Activated T-cell treated with anti-CD3 and anti-CD28 coated beads, Interleukin-2, amount 50 U/mL, for 24 hours (primary cell): ENCODE measurements at places on chromosomes 7 and 10.

DNA sequence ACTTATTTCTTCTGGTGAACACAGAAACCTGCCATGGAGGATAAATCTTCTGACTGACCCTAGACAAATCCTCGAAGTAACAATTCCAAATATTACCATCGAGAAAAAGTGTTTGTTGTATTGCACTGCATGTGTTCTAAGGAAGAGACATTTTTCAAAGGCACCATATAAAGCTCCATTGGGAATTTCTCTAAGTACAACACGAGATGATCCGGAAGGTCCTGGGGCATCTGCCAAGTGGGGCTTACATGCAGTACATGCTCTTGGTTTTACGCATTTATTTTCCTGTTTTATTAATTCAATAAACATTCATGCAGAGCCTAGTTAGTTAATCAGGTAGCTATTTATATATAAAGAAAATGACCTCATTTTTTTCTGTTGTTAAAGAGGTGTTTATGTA lies 692.0 kb upstream of the IGFBP3 start:
- no peak for DNase-seq

GRCh38 chr7:74479961-74480829 lies 26.5 kb downstream of the GTF2IRD1 start:
- DNase-seq, result no peak

GRCh38 chr10:93034426-93034825 lies 26.2 kb upstream of the CYP26C1 start:
- DNase-seq, result no peak

GRCh38 chr10:85317827-85318226 lies 989.4 kb downstream of the CCSER2 start:
- no peak for DNase-seq

GRCh38 chr10:128883231-128884032 lies 583.6 kb upstream of the MGMT start:
- no peak for DNase-seq

DNA sequence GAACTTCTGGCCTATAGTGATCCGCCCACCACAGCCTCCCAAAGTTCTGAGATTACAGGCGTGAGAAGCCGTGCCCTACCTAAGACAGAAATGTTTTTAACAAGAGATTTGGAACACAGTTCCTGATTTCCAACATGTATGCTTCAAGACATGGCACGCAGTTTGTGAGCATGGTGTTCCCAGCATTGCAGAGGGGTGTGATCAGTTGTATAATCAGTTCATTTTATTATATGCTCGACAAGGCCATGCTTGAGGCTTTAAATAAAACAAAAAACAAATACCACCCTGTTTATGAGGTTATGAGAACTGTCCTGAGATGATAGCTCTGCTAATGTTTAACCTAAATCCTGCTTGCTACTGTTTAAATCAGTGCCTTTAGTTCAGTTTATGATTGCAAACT lies 60.2 kb downstream of the TASOR2 start:
- no peak for DNase-seq

GRCh38 chr10:67666416-67667034 lies 29.5 kb downstream of the CTNNA3 start:
- no peak for DNase-seq

DNA sequence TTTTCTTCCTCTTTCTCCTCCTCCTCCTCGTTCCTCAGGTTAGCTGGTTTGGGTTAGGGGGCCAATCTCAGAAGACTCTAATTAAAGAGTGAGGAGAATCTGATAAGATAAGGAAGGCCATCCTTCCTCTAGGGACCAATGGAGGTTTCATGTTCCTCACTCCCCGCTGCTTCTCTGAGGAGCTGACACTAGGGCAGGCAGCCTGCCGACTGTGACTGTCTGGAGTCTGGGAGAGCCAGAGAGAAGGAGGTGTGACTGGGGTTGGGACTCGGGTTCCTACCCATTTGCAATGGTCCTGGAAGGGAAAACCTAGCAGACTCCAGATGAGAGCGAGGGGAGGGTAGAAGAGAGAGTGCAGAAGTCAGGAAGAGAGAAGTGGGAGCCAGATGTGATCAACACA lies 15.3 kb downstream of the PAX2 start:
- no peak for DNase-seq

DNA sequence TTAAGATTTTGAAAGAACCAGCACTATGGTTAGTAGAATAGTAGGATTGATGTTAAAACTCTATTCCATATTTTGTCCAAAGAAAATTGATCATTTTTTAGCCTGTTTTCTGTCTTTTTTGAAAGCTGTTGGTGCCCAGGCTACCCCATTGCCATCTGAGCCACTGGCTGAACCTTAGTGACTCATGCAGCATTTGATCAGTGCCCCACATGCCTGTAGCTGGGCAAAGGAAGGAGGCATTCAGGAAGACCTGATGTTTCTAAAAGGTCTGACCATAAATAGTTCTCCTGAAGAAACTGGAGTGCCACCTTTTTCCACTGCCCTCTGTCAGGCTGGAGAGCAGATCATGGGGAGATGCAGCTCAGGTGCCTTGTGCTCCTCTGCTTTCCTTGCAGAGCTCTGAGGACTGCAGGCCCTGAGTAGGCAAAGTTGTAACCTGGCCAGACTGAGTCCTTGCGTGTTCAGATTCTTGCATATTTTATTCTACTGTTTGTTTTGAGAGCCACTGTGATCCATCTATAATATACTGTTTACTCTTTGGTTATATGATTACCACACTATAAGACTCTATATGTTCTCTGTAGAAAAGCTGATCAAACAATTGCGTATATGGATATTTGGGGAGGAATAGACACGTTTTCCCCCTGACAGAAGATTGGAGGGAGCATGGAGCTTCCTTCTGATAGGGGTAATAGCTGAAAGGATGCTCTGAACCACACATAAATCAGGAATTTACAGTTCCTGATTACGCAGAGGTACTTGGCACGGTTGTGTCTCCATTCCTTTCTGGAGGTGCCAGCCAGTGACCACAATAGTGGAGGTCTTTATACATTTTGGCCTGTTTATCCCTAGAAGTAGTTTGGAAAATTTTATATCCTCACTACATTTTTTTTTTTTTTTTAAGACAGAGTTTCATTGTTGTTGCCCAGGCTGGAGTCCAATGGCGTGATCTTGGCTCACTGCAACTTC lies 48.9 kb upstream of the GJD4 start:
- DNase-seq, result no peak

GRCh38 chr10:68756766-68757165 lies 35.7 kb downstream of the CCAR1 start:
- DNase-seq, result no peak

DNA sequence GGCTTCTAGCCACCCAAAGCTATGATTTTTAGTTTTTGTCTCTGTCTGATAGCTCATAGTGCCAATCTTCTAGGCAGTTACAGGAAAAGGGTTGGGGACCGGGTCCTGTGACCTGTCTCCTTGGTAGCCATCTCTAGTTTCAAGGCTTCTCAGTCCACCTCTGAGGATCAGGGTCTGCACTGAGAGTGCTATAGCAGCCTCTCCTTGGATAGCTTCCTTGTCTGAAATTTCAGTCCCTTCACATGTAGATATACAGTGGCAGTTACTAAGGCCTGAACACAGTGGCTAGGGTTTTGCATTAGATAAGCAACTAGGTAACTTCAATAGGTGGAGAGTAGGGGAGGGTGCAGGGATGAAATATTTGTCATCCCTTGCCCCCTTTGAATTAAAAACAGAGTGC lies 321.3 kb downstream of the SEMA3D start:
- DNase-seq, result no peak
